ENCODE measurements at places on chromosomes 2 and 18.

- no peak for DNase-seq
Measured at GRCh38 chr18:75421656-75422055, 5.8 kb downstream of the SMIM21 start.

GRCh38 chr2:82748653-82749052 is 1710.4 kb downstream of the SUCLG1 start:
- DNase-seq = no peak

GRCh38 chr2:16972276-16972675 is 306.6 kb upstream of the CYRIA start:
- DNase-seq = no peak

DNA sequence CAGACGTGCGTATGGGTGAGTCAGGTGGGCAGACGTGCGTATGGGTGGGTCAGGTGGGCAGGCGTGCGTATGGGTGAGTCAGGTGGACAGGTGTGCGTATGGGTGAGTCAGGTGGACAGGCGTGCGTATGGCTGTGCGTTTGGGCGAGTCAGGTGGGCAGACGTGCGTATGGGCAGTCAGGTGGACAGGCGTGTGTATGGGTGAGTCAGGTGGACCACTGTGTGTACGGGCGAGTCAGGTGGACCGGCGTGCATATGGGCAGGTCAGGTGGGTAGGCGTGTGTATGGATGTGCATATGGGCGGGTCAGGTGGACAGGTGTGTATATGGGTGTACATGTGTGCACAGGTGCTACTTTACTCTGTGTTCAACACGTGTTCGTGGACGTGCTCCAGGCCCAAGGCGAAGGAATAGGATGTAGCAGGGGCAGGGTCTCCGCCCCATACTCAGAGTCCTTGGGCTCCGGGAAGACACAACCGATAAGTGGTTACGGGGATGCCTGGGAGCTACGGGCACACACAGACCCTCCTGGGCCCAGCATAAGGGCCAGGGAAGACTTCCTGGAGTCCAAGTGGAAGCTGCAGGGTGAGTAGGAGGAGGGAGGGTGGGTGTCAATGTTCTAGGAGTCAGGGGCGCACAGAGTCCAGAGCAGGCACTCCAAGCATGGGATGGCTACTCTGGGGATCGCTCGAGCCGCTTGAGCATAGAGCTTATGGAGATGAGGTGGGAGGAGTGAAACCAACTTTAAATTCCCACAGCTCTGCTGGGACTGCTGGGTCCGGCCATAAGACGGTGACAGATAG is 27.1 kb upstream of the KLF11 start:
- no peak for DNase-seq

DNA sequence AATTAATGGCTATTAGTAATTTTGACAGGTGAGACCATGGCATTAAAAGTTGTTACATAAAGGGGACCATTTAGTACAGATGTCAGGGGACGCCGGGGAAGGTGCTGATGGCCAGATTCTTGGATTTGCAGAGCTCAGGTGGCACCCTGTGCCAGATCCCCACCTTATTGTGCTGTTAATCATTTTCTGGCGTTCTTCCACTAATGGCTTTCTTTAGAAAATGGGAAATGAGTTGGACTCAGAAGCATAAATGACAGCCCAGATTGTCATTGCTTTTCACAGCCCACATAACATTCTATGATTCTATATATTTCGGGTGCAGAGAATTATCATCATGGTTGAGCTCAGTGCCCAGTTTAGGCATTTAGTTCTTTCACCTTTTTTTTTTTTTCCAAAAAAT is 257.2 kb upstream of the TCF4 start:
- no peak for DNase-seq

DNA sequence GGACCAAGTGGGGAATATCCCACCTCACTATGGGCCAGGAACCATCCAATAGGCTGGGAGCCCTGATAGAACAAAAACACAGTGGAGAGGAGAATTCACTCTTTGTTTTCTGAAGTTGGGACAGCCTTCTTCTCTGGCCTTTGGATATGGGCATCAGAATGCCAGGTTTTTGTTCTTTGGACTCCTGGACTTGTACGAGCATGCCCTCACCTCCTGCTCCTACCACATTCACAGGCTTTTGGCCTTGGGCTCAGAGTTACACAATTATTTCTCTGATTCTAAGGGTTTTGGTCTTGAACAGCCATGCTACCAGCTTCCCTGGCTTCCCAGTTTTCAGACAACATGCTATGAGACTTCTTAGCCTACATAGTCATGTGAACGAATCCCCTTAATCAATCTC is 732.9 kb upstream of the VRK2 start:
- DNase-seq = no peak

DNA sequence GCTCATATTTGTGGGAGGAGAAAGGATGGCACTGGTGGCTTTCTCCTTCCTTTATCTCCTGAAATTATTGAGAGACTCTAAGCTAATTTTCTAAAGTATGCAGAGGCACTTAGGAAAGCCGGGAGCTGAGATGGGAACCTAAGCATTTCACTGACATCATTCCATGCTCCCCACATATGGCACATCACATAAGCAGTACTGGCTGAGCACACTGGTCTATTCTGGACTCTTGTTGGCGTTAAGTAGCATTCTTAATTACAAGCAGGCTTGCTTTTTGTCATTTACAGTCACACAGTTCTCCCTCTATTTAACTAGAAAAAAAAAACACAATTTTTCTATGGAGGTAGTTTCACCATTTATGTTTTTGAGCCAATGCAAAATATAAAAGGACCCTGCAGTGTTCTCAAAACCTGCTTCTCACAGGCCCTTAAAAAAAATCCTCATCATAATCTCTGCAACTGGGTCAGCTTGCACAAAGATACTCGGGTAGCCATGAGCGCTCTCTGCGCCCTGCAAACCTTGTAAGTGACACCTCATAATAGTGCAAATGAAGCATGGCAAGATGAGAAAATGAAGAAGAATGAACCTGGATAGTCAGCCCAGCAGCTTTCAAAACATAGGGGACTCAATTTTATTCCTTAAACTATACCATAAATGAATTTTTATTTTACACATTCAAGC is 688.6 kb downstream of the NRXN1 start:
- no peak for DNase-seq

- no peak for DNase-seq
Measured at GRCh38 chr18:39806525-39806924, 2148.5 kb upstream of the PIK3C3 start.

DNA sequence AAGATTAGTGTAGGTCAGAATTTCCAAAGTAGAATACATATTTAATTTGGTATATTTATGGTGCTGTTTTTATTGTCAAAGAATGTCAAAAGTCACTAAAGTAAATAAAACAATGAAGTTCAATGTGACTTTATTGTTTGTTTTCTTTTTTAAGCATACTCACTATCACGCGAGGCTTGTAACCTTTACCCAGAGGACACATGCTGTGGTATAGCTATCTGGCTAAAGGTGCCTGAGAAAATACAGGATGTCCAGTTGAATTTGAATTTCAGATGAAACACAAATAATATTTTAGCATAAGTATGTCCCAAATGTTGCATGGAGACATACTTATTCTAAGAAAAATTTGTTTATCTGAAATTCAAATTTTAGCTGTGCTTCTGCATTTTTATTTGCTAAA is 103.3 kb upstream of the KLF7 start:
- DNase-seq = no peak

DNA sequence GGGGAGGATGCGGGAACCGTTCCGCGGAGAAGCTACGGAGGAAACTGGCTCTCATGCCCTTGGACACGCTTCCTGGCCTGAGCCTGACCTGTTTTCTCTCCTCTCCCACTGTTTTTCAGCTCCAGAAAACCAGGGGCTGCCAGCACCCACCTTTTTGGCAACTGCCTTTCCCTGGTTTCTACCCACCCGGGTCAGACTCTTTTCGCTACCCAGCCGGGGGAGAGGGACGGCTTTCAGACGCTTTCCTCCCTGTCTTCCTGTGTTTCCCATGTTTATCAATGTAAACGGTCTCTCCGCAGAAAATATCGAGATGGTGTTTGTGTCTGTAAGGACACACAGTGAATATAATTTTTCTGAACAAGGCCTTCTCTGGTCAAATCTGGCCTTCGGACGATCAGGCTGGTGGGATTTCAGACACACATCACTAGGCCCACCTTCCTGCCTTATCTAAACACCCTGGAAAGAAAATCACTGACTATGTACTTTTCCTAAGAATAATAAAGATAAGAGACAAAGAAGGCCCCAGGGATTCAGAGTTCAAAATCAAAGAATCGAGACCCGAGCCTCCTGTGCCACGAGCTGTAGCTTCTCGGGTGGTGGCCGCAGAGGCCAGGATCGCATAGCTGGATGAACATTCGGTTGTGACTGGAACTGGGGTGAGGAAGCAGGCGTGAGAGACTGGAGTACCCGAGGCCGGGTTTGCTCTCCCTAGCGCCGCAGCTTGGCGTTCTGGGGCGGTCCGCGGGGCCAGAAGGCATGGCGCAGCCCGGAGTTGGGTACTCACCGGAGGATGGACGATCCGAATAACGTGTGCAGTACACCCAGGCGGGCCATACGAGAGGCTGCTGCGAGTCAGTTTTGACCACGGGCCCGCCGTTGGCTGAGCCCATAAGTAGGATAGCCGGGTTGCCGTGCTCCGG is 1.7 kb downstream of the EN1 start:
- no peak for DNase-seq

DNA sequence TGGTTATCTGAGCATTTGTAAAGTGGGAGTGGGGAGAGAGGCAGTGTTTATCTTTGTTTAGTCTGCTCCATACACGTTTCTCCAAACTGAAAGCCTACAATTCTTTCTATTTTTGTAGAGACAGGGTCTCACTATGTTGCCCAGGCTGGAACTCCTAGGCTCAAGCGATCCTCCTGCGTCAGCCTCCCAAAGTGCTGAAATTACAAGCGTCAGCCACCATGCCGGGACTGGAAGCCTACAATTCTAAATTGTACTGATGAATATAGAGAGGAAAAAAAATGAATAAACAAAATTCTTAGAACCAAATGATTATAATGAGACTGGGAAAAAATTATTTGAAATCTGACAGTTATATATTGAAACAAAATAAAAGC is 1.4 kb upstream of the ZFAND2B start:
- DNase-seq = no peak

GRCh38 chr18:50711386-50711785 is 108.4 kb downstream of the MRO start:
- no peak for DNase-seq

DNA sequence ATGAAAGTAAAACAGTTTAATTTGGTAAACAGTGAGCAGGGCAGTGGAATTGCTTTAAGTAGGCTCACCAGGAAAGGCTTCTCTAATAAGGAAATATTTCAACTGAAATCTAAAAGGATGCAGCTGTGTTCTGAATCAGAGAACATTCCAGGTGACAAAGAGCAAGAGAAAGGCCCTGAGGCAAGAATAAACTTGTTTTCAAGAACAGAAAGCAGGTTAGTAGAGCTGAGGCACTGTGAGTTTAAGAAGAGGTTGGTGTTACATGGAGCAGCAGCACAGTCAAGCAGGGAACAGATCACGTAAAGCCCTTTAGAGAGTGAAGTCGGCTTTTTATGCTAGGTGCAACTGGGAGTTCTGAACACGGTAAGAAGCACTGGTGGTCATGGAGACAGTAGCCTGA is 57.0 kb upstream of the SCN1A start:
- DNase-seq = no peak

DNA sequence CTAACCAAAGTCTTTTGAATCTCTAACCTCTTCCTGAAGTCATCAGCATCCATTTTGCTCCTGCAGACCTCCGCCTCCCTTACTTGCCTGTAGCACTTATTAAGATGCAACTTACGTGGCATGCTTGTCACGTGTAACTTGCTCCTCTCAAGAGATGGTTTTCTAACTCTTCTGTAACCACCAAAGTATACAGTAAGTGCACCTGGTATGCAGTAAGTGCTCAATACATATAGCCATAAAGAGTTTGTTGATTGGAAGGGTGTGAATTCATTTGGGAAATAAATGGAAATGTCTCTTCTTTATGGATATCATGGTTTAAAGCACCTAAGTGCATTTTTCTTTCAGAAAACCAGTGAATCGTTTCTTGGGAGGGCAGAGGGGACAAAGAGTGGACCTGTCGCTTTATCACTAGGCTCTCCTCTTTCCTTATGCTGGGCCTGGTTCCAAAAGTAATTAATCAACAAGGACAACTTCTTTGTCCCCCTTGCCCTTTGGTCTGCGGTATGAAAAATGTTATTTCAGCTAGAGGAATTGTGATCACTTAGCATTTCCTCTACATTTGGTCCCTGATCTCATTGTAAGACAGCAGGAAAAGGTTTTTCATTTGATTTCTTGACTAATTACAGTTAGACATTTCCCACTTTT is 370.0 kb upstream of the SPRED2 start:
- DNase-seq = no peak

- no peak for DNase-seq
Measured at GRCh38 chr2:217573571-217573970, 429.2 kb downstream of the TNS1 start.

DNA sequence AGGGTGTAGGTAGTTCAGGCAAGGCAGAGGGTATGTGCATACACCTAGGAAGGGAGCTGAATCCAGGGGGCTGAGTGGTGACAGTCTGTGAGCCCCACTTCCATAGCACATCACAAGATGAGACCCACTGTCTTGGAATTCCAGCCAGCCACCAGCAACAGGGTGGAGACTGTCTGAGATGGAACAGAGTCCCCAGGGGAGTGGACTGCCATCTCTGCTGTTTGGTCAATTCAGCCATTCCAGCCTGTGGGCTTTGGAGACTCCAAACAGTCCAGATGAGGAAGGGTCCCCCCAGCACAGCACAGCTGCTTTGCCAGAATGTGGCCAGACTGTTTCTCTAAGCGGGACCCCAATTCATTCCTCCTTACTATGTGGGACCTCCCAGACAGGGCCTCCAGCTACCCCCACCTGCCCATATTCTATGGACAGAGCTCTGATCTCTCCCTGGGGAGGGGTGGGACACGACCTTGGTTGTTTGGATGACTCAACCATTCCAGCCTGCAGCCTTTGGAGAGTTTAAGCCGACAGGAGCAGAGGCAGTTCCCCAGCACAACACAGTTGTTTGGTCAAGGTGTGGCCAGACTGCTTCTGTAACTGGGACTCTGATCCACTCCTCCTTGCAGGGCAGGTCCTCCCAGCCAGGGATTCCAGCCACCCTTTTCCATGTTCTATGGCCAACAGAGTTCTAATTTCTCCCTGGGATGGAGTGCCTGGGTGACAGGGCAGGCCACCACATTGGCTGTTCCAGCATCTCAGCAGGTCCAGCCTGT is 178.0 kb downstream of the RND3 start:
- DNase-seq = no peak

- DNase-seq = peak; percentile 13
Measured at GRCh38 chr2:13821255-13821880, 811.1 kb upstream of the LRATD1 start.

DNA sequence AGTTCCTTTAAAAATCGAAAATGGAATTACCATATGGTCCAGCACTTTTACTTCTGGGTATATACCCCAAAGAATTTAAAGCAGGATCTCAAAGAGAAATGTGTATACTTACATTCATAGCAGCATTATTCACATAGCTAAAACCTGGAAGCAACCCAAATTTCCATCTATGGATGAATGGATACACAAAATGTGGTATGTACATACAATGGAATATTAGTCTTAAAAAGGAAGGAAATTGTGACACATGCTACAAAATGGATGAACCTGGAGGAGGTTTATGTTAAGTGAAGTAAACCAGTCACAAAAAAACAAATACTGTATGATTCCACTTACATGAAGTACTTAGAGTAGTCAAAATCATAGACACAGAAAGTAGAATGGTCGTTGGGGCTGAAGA is 147.9 kb upstream of the LTBP1 start:
- DNase-seq = no peak

Data from RCC 7860 (cell line).